ENCODE measurements at places on chromosomes 12 and 14.
A peak's percentile ranks its signal among the peaks of the same experiment; 100 is the strongest.

GRCh38 chr12:109944561-109945359 lies 44.7 kb downstream of the TCHP start:
- DNase-seq: no peak

DNA sequence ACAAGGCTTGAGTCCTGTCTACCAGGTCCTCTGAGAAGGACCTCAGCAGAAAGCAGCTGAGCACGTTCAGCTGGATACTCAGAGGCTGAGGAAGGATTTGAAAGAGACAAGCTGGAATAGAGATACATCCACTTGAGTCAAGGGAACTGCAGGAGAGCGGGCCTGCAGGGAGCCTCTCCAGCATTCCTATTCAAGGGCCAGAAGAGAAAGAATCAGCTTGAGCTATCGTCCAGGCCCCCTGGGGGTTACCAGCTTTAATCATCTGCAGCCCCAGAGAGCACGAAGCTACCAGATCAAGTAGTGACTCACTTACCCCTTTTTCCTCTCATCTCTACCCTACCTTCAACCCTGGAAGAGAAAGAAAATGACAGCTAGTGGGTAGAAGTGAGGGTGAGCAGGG lies 80.9 kb downstream of the NDUFA12 start:
- DNase-seq: no peak

GRCh38 chr12:107026806-107027635 lies 40.1 kb upstream of the MTERF2 start:
- no peak for DNase-seq

- no peak for DNase-seq
These were observed 153.0 kb downstream of the KIF26A start for GRCh38 chr14:104291123-104292000.

- peak; percentile 21 for DNase-seq
These were observed 41.9 kb downstream of the ATP23 start for GRCh38 chr12:57983146-57983857.

DNA sequence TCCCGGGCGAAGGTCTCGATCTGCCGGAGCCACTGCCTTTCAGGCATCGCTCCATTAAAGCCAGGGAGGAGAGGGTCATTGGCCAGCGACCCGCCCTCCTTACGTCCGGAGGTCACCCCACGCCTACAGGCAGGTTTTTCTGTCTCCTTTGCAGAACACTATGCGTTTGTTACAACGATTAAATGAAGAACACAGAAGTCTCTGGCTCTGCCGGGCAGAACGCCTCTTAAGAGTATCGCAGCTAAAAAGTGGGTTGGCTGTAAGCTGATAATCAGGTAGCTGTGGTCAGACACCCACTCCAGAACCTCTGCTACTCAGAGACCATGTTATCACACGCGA lies 15.0 kb downstream of the OTX2 start:
- DNase-seq: no peak

DNA sequence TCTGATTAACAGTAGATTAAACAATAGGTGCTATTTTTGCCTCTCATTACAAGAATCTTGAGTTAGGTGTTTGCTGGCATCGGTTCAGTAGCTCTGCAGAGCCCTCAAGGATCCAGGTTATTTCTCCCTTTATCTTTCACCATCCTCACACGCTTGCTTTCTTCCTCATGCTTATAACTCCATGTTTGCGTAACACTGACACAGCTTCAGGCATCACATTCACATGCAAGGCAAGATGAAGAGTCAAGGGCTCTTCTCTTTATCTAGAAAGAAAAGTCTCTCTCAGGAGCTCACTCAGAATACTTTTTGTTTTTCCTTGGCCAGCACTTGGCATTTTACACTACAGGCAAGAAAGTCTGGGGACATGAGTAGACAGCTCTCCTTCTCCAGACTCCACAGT lies 24.2 kb upstream of the PTHLH start:
- no peak for DNase-seq

Data from T-helper 2 cell (primary cell).